ENCODE measurements at places on chromosomes 7 and 10.
A peak's percentile ranks its signal among the peaks of the same experiment; 100 is the strongest.

DNA sequence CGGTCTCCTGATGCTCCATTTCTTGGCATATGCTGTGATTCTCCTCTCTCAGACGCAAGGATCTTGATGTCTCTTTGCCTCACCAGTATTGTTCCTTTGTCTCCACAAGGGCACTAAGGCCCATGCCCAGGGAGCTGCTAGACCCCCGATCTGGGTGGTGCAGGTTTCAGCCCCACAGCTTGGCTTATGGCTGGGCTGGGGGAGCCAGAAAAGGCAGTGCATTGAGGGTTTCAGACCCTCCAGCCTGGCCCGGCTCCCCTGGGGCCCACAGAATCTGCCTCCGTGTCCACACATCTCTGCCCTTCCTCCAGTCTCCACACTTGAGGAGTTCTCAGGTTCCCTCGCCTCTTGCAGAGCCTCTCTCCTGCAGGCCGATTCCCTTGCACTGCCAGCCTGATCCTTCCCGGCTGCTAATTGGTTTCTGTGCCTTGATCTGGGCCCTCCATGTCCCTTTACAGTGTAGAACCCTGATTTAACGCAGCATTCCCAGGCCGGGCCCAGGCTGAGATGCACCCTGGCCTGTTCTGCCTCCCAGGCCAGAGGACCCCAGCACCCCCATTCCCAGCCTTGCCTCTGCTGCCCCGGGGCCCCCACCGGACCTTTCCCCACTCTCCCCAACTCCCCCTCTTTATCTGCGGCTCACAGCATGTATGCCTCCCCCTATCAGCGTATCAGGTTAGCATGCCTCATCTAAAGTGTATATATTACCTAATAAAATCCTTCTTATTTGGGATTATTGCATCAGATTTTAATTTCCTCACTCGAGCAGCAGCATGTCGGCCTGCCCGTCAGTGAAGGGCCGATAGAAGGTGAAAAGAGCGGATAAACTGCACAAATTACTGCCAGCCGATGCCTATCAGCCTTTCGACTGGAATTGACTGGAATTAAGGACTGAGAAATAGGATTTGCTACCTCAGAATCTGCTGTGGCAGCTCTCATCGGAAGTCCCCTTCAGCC lies 145.7 kb downstream of the C10orf105 start:
- DNase-seq: no peak

- DNase-seq: no peak
These were observed 29.5 kb upstream of the C7orf33 start for GRCh38 chr7:148561099-148561498.

DNA sequence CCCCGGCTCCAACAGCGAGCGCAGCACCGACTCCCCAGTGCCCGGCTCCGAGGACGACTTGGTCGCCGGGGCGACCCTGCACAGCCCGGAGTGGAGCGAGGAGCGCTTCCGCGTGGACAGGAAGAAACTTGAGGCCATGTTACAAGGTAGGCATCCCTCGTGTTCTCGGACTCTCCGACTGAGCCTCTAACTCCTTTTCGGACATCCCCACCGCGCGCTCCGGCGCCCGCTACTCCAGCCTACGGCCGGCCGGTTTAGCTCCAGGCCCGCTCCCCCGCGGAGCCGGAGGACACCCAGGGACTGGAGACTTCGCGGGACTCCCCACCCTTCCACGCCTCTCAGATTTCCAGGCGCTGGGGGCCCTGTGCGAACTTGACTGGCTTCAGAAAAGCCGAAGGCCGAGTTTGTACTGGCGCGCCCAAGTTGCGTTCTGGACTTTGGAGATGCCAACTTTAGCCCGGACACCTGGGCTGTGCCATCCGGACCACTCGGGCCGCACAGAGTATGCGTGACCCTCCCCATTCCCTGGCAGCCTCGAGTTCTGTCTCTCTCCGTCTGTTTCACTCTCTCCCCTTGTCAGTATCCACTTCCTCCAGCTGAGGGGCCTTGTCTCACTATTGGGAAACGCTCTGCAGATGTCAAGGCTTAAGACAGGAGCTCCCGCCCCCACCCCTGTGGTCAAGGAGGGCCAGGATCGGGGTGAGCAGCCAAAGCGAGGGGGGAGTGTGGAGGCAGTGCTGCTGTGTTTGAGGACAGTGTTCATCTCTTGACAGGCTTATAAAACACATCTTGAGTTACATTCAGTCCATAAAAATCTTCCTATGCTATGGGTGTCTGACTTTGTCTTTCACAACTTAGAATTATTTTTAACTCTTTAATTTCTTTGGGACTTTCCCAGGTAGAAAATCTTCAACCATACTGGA lies 777 bp downstream of the BICC1 start:
- DNase-seq: no peak

DNA sequence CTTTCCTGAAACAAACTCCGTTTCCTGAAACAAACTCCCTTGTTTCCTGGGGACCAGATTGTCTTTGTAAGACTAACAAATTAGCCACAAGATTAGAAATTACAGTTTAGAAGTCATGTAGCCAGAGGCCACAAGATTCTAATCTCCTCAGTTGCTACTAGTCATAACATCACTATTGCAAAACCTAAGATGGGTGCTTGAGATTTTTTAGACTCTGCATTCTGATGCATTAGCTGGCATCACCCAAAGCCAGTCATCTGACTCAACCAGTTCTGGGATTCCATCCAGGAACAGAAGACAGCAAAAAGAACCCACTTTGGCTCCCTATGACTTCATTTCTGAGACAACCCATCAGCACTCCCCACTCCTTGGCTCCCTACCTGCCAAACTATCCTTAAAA lies 367.9 kb upstream of the MBL2 start:
- DNase-seq: no peak

GRCh38 chr10:70737250-70737649 lies 47.9 kb downstream of the TBATA start:
- no peak for DNase-seq

- no peak for DNase-seq
These were observed 2.6 kb upstream of the VIPR2 start for GRCh38 chr7:159147246-159147645.

DNA sequence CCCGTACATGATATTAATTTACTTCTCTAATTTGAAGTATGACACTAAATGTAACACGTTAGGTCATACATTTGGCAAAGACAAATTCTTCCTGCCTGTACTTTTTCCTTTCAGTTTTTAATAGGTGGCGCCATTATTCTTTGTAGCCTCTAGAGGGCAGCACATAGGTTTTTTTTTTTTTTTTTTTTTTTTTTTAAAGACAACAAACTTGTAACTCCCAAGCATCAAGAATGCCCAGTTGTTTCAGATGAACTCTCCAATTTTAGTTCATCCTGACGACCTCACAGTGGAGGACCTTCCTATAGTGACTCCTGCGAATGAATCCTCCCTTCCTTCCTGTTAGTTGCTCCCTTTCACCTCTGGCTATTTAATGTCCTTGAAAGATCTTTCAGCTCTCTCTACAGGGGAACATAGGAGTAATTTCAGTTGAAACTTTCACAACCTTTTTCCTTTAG lies 139.3 kb upstream of the HDAC9 start:
- DNase-seq: peak; percentile 41

- no peak for DNase-seq
These were observed 236.5 kb upstream of the KAT6B start for GRCh38 chr10:74589851-74590250.

DNA sequence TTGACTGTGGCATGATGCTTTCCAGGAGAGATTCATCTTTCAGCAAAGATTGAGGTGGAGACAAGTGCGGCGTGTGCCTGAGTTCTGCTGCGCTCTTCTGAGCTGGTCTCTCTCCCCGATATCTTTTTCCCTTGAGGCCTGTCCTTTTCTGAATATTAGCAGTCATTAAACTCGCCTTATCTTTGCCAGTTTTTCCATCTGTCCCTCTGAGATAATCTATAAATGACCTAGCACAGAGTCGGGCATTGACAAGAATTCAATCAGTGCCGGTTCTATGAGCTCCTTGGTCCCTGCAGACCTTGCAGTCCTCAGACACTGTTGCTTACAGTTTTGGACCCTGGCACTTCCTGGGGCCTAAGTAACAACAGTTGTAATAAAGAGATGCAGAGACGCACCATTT lies 89.7 kb upstream of the IKZF1 start:
- no peak for DNase-seq

- DNase-seq: no peak
These were observed 6.6 kb upstream of the ATP6V0A4 start for GRCh38 chr7:138804618-138805017.

GRCh38 chr10:73780966-73781365 lies 882 bp upstream of the CHCHD1 start:
- DNase-seq: no peak

GRCh38 chr7:12706900-12707536 lies 19.6 kb downstream of the ARL4A start:
- no peak for DNase-seq

- no peak for DNase-seq
These were observed 16.5 kb downstream of the MDH2 start for GRCh38 chr7:76064208-76064970.

- peak; percentile 23 for DNase-seq
These were observed 24.7 kb downstream of the GHRHR start for GRCh38 chr7:30988351-30989005.

- DNase-seq: no peak
These were observed 41.4 kb upstream of the AKR1C2 start for GRCh38 chr10:5045095-5045494.

- DNase-seq: peak; percentile 6
These were observed 12.9 kb downstream of the MTPN start for GRCh38 chr7:135964274-135964673.

- DNase-seq: no peak
These were observed 6.3 kb downstream of the MYOF start for GRCh38 chr10:93475871-93476270.

DNA sequence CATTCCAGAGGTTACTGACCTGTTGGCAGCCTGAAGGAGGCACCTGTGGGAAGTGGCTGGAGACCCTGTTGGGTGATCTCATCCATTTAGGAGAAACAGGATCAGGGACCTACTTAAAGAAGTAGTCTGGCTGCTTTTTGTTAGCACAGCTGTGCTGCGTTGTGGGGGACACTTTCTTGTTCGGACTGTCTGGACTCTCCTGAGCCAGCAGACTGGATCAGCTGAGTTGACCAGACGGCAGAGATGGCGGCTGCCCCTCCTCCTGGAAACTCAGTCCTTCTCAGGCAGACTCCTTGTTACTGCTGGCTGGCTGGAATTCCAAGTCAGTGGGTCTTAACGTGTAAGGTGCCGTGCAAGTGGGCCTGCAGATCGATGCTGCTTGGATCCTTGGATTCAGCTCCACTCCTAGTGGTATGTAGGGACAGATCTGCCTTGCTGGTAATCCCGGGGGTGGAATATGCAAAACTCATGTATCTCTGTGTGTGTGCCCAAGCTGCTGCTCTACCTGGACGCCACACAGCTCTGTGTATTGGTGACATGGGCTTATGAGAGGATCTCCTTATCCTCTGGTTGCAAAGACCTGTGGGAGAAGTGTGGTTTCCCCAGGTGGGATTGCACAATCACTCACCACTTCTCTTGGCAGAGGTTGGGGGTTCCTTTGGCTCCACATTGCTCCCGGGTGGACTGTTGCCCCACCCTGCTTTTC lies 87.3 kb downstream of the CCSER2 start:
- no peak for DNase-seq

DNA sequence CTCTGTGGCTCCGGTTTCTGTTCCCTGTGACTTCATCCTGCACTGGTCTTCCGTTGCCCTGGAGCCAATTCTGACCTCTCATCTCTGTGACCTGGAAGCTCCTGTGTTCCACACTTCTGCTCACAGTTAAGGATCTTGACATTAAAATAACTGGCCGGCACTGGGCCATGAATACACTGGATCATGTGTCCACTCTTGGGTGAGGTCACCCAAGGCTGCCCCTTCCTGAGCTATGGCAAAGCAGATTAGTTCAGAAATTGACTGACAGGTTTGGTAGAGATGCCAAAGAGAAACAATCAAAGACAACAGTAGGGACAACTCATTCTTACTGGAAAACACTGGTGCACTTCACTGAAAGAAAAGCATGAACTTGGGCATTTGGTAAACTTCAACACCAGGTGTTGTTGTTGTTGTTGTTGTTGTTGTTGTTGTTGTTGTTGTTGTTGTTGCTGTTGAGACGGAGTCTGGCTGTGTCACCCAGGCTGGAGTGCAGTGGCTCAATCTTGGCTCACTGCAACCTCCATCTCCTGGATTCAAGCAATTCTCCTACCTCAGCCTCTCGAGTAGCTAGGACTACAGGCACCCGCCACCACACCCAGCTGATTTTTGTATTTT lies 36.7 kb upstream of the GRID1 start:
- DNase-seq: no peak

- no peak for DNase-seq
These were observed 138.1 kb upstream of the ITGB1 start for GRCh38 chr10:33095867-33096815.

- DNase-seq: no peak
These were observed 610.6 kb upstream of the NRP1 start for GRCh38 chr10:33945051-33945450.

- no peak for DNase-seq
These were observed 614.2 kb upstream of the ADARB2 start for GRCh38 chr10:2351566-2351965.

DNA sequence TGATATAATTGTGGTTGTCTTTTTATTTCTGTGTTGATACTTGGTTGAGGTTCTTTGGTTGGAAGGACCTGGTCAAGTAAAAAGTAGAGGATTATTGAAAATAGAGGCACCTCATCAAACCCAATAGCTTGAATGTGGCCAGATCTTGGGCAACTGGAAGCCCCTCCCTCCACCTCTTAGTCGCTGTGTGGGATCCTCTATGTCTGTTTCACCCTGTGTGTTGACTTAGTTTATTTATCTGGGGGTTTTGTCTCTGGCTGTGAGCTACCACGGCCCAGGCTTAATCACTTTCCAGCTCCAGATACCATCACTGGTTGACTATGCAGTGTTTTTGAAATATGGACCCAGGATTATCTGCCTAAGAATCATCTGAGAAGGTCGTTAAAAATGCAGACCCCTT lies 58.3 kb downstream of the AP3M1 start:
- no peak for DNase-seq

DNA sequence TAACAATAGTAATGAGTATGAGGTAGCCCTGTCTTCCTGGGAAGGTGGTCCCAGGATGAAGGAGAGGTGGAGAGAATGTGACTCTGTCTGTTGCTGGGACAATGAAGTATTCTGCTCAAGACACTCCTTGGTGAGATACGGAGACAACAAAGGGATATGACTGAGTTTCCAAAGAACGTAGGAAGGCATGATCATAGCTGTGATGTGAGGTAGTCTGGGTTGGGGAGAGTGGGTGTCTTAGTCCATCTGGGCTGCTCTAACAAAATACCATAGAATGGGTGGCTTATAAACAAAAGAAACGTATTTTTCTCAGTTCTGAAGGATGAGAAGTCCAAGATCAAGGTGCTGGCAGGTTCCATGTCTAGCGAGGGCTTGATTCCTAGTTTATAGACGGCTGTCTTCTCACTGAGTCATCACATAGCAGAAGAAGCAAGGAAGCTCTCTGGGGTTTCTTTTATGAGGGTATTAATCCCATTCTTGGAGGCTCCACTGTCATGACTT lies 84.9 kb upstream of the RHOBTB1 start:
- DNase-seq: no peak
